ENCODE measurements at places on chromosomes 12 and 14. TPM values are rescaled to one million over a fixed set of nuclear protein-coding genes. Genes with fewer than 3 reads are reported as not detected.

GRCh38 chr14:35122696-35123387, 490 bp downstream of the PRORP start:
- DNase-seq: no peak

DNA sequence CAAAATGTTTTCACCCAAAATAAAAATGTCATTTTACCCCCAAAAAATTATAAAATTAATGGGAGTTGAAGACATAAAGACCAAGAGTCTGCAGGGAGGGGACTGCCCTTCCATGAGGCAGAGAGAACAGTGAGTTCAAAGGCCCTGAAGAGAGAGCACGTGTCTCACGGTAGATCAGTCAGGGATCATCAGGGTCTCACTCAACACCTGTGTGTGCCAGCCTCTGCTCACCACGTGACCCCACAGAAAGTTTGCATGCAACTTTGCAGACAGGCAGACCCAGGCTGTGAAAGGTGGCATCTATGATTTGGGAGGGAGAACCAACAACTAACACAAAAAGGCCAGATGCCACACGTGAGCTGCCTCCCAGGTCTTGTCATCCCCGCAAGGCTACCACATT, 33.1 kb downstream of the CLMN start:
- no peak for DNase-seq

GRCh38 chr14:59510966-59511365, 26.6 kb downstream of the JKAMP start:
- no peak for DNase-seq

- no peak for DNase-seq
These were observed 22.7 kb downstream of the SLC38A1 start for GRCh38 chr12:46246021-46246700.

The TMEM52B gene
- total RNA-seq: not detected

The ARHGDIB gene
- 6.1 TPM for total RNA-seq

DNA sequence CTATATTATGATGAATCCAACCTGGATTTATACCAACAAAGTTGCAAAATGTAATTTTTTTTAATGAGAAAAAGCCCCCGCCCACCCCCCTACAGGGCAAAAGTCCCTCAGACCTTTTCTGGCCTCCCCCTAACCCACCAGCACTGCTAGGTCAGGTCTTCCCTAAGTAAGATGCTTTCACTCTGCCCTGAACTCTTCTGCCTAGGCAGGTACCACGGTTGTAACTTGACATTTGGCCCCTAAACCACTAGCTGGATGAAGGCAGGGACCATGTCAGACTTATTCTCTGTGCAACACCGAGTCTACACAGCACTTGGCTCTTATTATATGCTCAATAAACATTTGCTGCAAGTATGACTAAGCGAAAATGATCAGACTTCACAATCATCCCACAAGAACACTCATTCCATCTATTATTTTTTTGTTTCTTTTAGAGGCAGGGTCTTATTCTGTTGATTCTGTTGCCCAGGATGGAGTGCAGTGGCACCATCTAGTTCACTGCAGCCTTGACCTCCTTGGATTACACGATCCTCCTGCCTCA, 63.2 kb downstream of the SPRING1 start:
- DNase-seq: no peak
